Mammary epithelial cell (primary cell): ENCODE measurements at places on chromosomes 16 and 17. TPM values are rescaled to one million over a fixed set of nuclear protein-coding genes. Genes with fewer than 3 reads are reported as not detected.
A peak's percentile ranks its signal among the peaks of the same experiment; 100 is the strongest.

- peak; percentile 91 for DNase-seq
Measured at GRCh38 chr17:46193626-46194392, 580 bp upstream of the KANSL1 start.

- DNase-seq: no peak
Measured at GRCh38 chr17:40532520-40533253, 31.3 kb upstream of the TNS4 start.

DNA sequence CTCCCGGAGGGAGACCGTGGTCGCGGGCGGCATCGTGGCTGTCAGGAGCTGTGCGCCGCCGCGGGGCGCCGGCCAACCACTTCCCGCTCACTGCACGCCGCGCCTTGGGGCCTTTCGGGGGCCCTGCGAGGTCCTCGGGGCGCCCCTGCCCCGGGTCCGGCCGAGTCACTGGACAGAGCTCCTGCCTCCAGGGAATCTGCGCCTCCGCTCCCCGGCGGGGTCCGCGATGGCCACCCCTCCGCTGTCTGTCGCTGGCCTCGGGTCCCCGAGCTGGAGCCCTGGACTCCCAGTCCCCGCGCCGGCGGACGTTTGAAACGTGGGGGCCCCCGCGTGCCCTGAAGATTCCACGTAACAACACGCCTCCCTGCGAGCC is at the start of gene QRICH2:
Gene QRICH2, minus strand, starts transcription at position 311 of the 373 bp plus-strand sequence. Its CDS starts 278 bp downstream, at position 33.
- DNase-seq: no peak

- no peak for DNase-seq
Measured at GRCh38 chr17:56244268-56244890, 91.1 kb downstream of the ANKFN1 start.

DNA sequence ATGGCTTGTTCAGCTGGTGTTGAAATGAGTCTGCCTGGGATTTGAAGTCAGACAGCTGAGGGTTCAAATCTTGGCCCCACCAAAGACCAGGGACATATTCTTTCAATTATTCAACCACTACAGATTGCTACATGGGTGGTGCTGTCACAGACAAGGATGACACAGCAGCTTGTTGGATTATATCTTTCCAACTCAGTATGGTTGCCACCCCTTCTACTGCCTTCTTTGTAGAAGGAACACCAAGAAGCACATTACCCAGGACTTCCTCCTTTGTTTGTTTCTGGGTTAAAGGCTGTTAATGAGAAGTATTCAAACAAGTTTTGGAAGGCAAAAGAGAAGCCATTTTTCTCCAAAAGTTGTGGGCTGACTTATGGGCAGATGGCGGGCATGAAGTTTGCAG is 78.6 kb downstream of the COPRS start:
- no peak for DNase-seq

GRCh38 chr16:3317315-3317999 is 12.2 kb downstream of the ZNF75A start:
- DNase-seq: no peak

The KRT23 gene
- total RNA-seq: 94.5 TPM

The VPS4A gene
- total RNA-seq: 38.4 and 46.6 TPM in 2 replicates

The EME1 gene
- 0.17 TPM for total RNA-seq

The RPTOR gene
- total RNA-seq: 35.8 and 42.2 TPM in 2 replicates

The CETP gene
- total RNA-seq: not detected

The CHST5 gene
- 0.17 TPM for total RNA-seq
